CD4-positive, alpha-beta memory T cell (primary cell): ENCODE measurements at places on chromosomes 12 and 14. TPM values are rescaled to one million over a fixed set of nuclear protein-coding genes. Genes with fewer than 3 reads are reported as not detected.

GRCh38 chr12:43132291-43132690, 419.7 kb downstream of the ADAMTS20 start:
- H3K4me3 ChIP-seq: no peak overlapping the region
- no peak for DNase-seq
- no peaks in the 10 kb centered on the region for H3K36me3 ChIP-seq
- H3K4me1 ChIP-seq: no peaks in the 10 kb centered on the region

DNA sequence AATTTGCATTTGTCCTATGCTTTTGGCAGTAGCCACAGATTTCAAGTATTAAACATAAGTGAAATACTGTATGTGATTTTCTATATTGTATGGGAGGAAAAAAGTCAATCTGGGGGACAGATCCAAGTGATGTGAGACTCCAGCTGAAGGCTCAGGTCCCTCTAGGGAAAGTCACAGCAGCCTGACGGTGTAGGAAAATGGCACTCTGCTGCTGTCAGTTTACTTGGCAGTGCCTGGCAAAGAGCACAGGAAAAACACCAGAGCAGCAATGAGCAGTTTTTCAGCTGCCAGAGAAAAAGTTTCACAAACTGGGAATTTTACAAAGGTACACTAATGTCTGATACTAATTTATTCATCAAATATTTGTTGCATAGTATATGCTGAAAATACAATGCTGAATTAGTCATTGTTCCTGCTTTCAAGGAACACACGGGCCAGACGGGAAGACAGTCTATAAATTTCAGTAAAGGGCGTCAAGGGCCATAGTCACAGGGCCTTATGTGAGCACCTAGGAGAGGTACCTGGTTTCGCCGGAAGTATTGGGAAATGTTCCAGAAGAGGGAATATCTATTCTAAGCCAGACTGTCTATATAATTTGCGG, 66.2 kb upstream of the SLC38A2 start:
- H3K27ac ChIP-seq: no peak overlapping the region
- H3K27me3 ChIP-seq: no peaks in the 10 kb centered on the region
- no peaks in the 10 kb centered on the region for H3K36me3 ChIP-seq

- peaks cover 20% of the 10 kb centered on the region for H3K4me1 ChIP-seq
- no peaks in the 10 kb centered on the region for H3K36me3 ChIP-seq
- H3K27me3 ChIP-seq: no peaks in the 10 kb centered on the region
- no peak for DNase-seq
Observed at GRCh38 chr14:21025371-21026273, 761 bp upstream of the NDRG2 start.

- no peak for DNase-seq
- H3K4me3 ChIP-seq: no peak overlapping the region
- no peaks in the 10 kb centered on the region for H3K4me1 ChIP-seq
- no peak overlapping the region for H3K27ac ChIP-seq
- no peaks in the 10 kb centered on the region for H3K36me3 ChIP-seq
- H3K27me3 ChIP-seq: no peaks in the 10 kb centered on the region
Observed at GRCh38 chr12:125249066-125249824, 184.0 kb downstream of the AACS start.

GRCh38 chr12:16473610-16474326, 126.3 kb downstream of the MGST1 start:
- no peak for DNase-seq
- no peaks in the 10 kb centered on the region for H3K27me3 ChIP-seq
- H3K27ac ChIP-seq: no peak overlapping the region
- H3K4me1 ChIP-seq: no peaks in the 10 kb centered on the region

DNA sequence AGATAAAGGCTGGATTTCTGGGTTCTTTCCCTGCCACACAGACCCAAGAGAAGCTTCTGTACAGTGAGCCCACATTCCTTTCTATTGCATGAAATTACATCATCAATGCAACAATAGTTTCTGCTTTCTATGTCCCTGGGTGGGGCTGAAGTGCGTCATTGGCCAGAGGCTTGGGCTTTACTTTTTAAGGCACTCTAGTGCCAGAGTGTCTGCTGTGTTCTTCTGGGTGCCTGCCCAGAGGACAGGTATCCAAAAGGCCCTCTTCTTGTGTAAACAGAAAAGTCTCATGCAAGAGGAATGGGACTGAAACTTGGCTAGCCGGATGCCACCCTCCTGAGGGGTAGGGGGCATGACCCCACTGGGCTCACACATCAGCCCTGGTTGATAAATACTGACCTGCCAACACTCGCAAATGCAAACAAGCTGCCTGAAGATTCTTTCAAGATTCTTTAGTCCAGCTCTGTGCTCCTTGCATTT, 5.9 kb downstream of the KRT86 start:
- H3K36me3 ChIP-seq: no peaks in the 10 kb centered on the region
- no peak for DNase-seq
- no peak overlapping the region for H3K4me3 ChIP-seq
- no peaks in the 10 kb centered on the region for H3K27me3 ChIP-seq

DNA sequence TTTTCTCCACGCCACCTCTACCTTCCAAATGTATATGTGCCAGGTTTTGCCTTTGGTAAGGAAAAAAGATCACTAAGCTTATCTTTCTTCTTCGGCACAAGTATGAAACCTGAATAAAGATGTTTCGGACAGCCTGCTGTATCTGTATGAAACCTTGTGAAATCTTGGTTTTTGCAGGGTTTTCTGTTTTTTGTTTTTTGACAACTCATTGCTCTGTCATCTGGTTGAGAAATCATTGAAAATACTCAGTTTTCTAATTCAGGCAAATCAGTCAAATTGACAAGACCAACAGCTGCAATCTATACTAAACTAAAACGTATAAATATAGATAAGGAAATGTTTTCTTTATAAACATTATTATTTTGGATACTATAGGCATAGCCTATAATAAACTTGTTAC, 63.1 kb upstream of the FGD4 start:
- no peaks in the 10 kb centered on the region for H3K27me3 ChIP-seq
- no peaks in the 10 kb centered on the region for H3K4me1 ChIP-seq
- no peak overlapping the region for H3K27ac ChIP-seq
- no peak for DNase-seq

- no peaks in the 10 kb centered on the region for H3K27me3 ChIP-seq
- peaks cover 63% of the 10 kb centered on the region for H3K4me1 ChIP-seq
- peak overlapping the region; percentile 95 for H3K27ac ChIP-seq
- peak; percentile 42 for DNase-seq
- H3K4me3 ChIP-seq: peak overlapping the region; percentile 59
Observed at GRCh38 chr12:3869865-3870264, 3.3 kb downstream of the PARP11 start.

- no peak for DNase-seq
- H3K27me3 ChIP-seq: no peaks in the 10 kb centered on the region
- H3K4me1 ChIP-seq: no peaks in the 10 kb centered on the region
Observed at GRCh38 chr12:6118891-6119568, 5.4 kb downstream of the VWF start.

DNA sequence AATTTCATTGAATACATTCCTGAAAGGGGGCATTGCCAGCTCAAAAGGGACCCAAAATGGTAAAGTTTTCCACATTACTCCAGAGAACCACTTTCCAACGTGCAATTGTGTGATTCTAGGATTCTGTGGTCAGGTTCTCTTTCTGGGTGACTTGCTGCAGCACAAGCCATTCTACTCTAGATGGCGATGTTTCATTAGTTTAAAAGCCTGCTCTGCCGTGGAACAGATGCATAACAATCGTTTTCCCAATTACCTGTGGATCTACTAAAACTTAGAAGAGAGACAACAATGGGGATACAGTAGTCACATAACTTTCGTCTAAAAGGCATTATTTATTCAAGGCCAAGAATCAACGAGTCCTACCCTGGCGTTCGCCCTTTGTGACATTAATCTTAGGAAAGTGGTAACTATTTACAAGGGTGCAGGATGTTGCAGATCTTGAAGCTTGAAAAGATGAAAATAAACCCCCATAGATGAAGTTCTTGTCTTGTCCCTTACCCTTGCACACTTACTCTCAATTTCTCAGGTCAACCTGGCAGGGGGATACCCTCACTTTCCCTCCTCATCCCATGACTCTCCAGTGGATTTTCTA, 400.9 kb downstream of the SNAPC1 start:
- peaks cover 3% of the 10 kb centered on the region for H3K27me3 ChIP-seq
- H3K4me3 ChIP-seq: no peak overlapping the region
- H3K27ac ChIP-seq: no peak overlapping the region
- H3K36me3 ChIP-seq: no peaks in the 10 kb centered on the region
- H3K4me1 ChIP-seq: no peaks in the 10 kb centered on the region
- peak; percentile 8 for DNase-seq

DNA sequence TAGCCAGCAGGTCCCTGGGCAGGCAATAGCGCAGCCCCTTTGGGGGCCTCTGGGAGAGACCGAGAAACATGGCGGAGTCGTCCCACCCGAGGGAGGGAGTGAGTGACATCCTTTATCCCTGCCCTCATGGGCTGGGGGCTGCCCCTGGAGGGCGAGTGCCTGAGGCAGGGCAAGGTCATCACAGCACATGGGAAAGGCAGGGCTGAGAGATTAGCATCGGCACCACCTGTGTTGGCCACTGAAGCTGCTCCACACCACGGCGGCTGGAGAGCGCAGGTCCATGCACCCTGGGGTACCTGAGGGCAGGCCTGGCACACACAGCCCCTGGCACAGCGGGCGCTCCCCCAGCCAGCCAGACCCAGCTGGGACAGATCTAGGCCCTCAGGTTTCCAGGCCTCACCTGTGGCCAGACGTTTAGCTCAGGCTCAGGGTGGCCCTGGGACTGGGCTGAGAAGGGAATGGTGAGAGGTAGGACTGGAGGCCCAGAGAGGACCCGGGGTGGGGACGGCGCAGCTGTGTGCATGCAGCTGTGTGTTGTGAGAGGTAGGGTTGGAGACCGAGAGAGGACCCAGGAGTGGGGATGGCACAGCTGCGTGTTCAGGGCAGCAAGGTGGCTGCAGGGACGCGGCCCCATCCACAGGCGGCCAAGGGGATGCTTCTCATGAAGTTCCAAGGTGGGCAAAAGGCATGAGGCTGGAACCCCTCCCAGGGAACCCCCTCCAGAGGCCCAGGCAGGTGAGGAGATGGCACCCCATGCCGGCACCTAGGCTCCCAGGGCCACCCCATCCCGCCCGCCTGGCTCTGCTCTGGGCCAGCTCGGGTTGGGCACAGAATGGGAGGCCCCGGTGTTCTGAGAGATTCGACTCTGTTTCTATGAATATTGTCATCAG, 74.1 kb downstream of the KIF26A start:
- H3K4me3 ChIP-seq: no peak overlapping the region
- H3K4me1 ChIP-seq: no peaks in the 10 kb centered on the region
- H3K27me3 ChIP-seq: no peaks in the 10 kb centered on the region
- H3K27ac ChIP-seq: no peak overlapping the region
- no peaks in the 10 kb centered on the region for H3K36me3 ChIP-seq
- no peak for DNase-seq

DNA sequence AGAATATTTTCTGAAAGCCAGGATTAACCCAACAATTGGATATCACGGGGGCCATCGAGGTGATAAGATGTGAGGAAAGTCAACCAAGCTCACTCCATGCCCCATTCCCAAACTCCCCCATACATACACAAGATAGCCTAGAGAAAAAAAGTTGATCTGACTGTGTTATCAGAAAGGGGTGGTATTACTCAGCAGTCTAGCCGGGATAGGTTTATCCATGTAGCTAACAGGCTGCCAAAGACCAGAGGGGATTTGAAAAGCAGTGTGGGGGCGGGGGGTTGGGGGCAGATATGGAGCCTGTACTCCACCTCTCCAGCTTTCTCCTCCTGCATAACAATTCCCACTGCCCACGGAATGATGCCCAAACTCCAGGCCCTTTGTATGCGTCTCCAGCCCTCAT, 13.2 kb upstream of the MAP1LC3B2 start:
- no peaks in the 10 kb centered on the region for H3K27me3 ChIP-seq
- no peaks in the 10 kb centered on the region for H3K4me1 ChIP-seq
- H3K36me3 ChIP-seq: no peaks in the 10 kb centered on the region
- DNase-seq: no peak
- no peak overlapping the region for H3K4me3 ChIP-seq
- no peak overlapping the region for H3K27ac ChIP-seq

DNA sequence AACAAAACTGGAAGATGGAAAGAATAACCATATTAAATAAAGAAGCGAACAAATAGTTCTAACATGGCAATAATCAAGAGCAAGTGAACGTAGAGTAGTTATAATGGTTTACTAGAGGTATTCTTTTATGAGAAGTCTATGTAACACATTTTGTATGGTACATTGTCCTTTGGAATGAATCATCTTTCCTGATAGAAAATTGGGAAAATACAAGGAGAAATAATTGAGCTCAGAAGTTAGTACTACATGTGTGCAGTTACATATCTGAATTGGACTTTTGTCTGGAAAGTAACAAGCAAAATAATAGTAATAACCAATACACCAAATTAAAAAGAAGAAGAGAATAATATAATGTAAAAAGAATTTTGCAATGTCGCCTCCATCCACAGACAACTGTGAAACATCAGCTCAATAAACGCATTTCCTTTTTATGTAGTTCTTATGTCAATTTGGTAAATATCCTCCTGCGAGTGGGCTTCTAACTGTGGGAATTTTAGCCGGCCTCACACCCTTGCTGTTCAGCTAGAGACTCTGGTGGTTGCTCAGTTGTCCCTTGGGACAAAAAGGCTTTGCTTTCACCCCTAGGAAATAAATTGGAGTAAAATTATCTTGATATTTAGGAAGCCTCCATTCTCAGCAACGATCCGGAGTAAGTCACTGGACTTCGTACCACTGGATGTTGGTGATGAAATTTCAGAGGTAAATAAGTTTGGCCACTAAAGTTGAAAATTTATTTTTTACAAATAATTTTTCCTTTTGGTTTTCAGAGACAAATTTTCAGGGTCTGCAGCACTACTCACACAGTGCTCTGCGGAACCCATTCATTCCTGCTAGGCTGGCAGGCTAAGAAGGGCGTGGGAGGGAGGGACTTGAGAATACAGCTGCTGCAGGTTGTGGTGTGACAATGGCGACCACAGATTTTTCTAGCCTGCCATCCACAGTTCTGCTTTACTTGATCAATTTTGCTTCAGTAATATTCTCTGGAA, 1.1 kb upstream of the TUBA1A start:
- H3K4me1 ChIP-seq: peaks cover 17% of the 10 kb centered on the region
- no peak overlapping the region for H3K4me3 ChIP-seq
- peak overlapping the region; percentile 95 for H3K27ac ChIP-seq

DNA sequence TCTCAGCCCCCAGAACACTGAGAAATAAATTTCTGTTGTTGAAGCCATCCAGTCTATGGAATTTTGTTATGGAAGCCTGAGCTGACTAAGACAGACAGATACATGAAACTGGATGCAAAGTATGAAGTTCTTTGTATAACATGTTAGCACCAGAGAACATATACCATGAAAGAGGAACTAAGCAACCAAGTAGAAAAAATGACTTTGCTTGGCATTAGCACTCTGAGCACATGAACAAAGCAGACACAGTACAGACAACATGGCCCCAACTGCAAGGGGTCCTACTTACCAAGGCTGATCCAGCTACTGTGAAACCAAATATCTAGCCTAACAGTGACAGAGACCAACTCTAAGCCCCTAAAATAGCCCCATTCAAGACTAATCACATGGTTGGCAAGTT, 13.8 kb downstream of the EXOC5 start:
- H3K36me3 ChIP-seq: no peaks in the 10 kb centered on the region
- H3K27ac ChIP-seq: no peak overlapping the region
- no peaks in the 10 kb centered on the region for H3K27me3 ChIP-seq
- DNase-seq: no peak
- H3K4me3 ChIP-seq: no peak overlapping the region

The C12orf54 gene
- not detected for total RNA-seq

The TBX3 gene
- not detected for total RNA-seq

The CLEC6A gene
- not detected for total RNA-seq

The EML5 gene
- total RNA-seq: 5.6 TPM

The SLC38A4 gene
- total RNA-seq: not detected

The PRB3 gene
- not detected for total RNA-seq

The ACSM4 gene
- not detected for total RNA-seq
